Activated T-helper 17 cell treated with anti-CD3 and anti-CD28 coated beads, Interleukin-2, amount 50 U/mL, for 72 hours (primary cell): ENCODE measurements at places on chromosomes 1 and 21. TPM values are rescaled to one million over a fixed set of nuclear protein-coding genes. Genes with fewer than 3 reads are reported as not detected.

The UTS2 gene
- total RNA-seq = 0.58 TPM

The CLCA1 gene
- total RNA-seq = not detected

The PGLYRP3 gene
- total RNA-seq = not detected

The S100A7 gene
- not detected for total RNA-seq

The CAMK1G gene
- total RNA-seq = 0.21 TPM

The ENAH gene
- total RNA-seq = 0.08 TPM

The DHX9 gene
- total RNA-seq = 136 TPM

The HCN3 gene
- total RNA-seq = 6.0 TPM

The MEX3A gene
- total RNA-seq = 0.21 TPM

The LINGO4 gene
- 1.3 TPM for total RNA-seq

The TFF3 gene
- not detected for total RNA-seq

The PTAFR gene
- 0.29 TPM for total RNA-seq

The GPN2 gene
- total RNA-seq = 61.4 TPM

The SMPDL3B gene
- total RNA-seq = 0.45 TPM

The PRR9 gene
- total RNA-seq = not detected

The C1orf53 gene
- total RNA-seq = 0.78 TPM

The OR2L8 gene
- total RNA-seq = not detected

The ADAMTS4 gene
- total RNA-seq = 3.1 TPM

The PRDX1 gene
- 571 TPM for total RNA-seq

The FGR gene
- total RNA-seq = not detected

The UBE2U gene
- not detected for total RNA-seq

The PGLYRP4 gene
- 0.26 TPM for total RNA-seq

The TMCC2 gene
- total RNA-seq = 3.5 TPM

The UQCRHL gene
- total RNA-seq = 2.2 TPM

The GRIK1 gene
- total RNA-seq = not detected

The NES gene
- total RNA-seq = 0.05 TPM

The ZNF593OS gene
- total RNA-seq = not detected

The FAM229A gene
- 21.6 TPM for total RNA-seq

The TMPRSS2 gene
- total RNA-seq = not detected

The HMCN1 gene
- total RNA-seq = 1.2 TPM

The GOLT1A gene
- total RNA-seq = not detected

The RNU1-3 gene
- total RNA-seq = 2,371 TPM

The TOMM40L gene
- 9.2 TPM for total RNA-seq

The ICOSLG gene
- total RNA-seq = 2.0 TPM

The CCDC185 gene
- total RNA-seq = not detected

The OR2M3 gene
- not detected for total RNA-seq

The CALML6 gene
- total RNA-seq = 1.7 TPM

The SELL gene
- total RNA-seq = 221 TPM

The LCE3D gene
- not detected for total RNA-seq

The TNFSF18 gene
- total RNA-seq = not detected

The PAQR6 gene
- 10.9 TPM for total RNA-seq

The CADM3 gene
- total RNA-seq = not detected

The PLEKHN1 gene
- 2.8 TPM for total RNA-seq

The A3GALT2 gene
- total RNA-seq = not detected

The S100B gene
- not detected for total RNA-seq

The FAM72A gene
- 16.6 TPM for total RNA-seq

The RBP7 gene
- total RNA-seq = not detected

The CASZ1 gene
- total RNA-seq = 4.3 TPM

The RIMKLA gene
- total RNA-seq = 16.3 TPM

The LRRC53 gene
- not detected for total RNA-seq

The TSTD1 gene
- total RNA-seq = 38.7 TPM

The LSS gene
- 30.8 TPM for total RNA-seq

The PLA2G5 gene
- not detected for total RNA-seq

The OSCP1 gene
- 1.8 TPM for total RNA-seq

The OR2T1 gene
- not detected for total RNA-seq

The PM20D1 gene
- 0.32 TPM for total RNA-seq

The HTR6 gene
- not detected for total RNA-seq

The STYXL2 gene
- not detected for total RNA-seq
